ENCODE measurements at places on chromosomes 12 and 14.
A peak's percentile ranks its signal among the peaks of the same experiment; 100 is the strongest.

DNA sequence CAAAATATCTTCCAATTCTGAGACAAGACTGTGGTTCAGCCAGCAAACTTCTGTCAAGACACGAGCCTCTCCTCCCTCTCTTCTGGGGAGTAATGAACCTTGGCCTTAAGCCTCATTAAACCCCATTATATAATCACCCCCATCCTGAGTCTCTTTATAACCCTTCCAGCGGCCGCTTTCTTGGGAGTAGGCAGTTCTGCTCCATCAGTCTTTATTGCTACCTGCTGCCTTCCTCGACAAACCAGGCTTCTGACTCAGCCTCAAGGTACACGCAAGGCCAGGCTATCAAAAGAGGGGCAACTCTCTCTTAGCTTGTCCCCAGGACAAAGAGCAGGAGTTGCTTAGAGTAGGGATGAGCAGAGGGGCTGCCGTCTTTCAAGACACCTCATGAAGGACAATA lies 300.8 kb upstream of the NOS1 start:
- no peak for DNase-seq

DNA sequence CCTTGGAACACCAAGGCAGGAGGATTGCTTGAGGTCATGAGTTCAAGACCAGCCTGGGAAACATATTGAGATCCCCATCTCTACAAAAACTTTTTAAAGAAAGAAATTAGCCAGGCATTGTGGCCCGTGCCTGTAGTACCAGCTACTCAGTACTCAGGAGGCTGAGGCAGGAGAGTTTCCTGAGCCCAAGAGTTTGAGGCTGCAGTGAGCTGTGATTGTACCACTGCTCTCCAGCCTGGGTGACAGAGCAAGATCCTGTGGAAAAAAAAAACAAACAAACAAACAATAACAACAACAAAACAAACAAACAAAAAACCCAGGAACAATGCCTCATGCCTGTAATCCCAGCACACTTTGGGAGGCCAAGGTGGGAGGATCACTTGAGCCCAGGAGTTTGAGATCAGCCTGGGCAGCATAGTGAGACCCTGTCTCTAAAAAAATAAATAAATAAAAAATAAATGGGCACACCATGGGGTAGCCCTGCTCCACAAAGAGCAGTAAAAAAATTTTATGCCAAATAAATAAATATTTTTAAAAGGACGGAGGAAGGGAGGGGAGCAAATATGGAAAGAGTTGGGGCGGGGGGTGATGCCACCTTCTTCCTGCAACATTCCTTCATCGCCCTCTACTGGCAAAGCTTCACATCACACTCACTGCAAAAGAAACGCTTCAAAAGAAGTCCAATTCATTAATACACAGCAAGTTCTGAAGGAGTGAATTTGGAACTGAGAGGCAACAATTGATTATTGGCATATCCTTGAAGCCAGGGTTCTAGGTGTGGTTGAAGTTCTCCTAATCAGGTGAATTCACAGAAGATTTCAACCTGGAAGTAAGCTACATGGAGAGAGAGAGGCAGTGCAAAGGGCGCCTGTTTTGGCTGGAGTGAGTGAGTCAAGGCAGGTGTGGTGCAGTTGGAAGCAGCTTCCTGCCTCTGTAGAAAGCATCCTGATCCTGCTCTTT lies 8.8 kb upstream of the GNPTAB start:
- peak; percentile 47 for DNase-seq

DNA sequence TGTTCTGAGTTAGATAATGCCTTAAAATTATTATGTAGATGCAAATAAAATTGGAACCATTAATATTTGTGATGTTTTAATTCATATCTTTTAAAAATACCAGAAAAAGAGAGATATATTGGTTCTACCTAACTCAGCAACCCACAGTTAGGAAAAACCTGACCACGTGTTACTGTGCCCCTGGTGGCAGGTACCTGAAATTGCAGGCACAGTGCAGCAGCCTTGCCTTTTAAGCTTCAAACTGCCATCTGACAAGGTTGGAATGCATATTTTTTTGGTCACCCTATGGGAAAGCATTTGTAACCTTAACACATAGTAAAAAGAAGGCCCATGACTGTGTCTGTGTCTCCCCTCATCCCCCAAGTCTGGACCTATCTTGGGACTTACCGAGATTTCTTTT lies 109.4 kb upstream of the NOS1 start:
- DNase-seq, result no peak

GRCh38 chr12:100058482-100059029 lies 73.8 kb upstream of the ANKS1B start:
- no peak for DNase-seq

GRCh38 chr12:106934277-106934676 lies 21.4 kb upstream of the TMEM263 start:
- no peak for DNase-seq
